AG08396 (cell line): ENCODE measurements at places on chromosomes 1 and 21.

DNA sequence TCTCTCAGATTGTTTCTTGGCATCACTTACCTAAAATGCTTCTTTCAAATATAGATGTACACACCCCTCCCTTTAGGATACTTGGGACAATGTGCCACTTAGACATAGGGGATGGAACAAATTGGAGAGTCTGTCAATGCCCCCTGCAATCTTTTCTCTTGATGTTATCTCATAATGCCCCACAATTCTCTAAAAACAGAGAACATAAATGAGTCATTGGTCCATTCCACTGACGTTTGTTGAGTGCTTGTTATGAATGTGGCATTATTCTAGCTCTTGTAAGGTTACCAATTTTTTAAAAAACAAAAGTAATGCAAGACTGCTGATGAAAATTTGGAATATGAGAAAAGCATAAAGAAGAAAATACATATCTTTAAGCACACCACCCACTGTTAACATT is 5.6 kb upstream of the SMIM11 start:
- no peak for DNase-seq

DNA sequence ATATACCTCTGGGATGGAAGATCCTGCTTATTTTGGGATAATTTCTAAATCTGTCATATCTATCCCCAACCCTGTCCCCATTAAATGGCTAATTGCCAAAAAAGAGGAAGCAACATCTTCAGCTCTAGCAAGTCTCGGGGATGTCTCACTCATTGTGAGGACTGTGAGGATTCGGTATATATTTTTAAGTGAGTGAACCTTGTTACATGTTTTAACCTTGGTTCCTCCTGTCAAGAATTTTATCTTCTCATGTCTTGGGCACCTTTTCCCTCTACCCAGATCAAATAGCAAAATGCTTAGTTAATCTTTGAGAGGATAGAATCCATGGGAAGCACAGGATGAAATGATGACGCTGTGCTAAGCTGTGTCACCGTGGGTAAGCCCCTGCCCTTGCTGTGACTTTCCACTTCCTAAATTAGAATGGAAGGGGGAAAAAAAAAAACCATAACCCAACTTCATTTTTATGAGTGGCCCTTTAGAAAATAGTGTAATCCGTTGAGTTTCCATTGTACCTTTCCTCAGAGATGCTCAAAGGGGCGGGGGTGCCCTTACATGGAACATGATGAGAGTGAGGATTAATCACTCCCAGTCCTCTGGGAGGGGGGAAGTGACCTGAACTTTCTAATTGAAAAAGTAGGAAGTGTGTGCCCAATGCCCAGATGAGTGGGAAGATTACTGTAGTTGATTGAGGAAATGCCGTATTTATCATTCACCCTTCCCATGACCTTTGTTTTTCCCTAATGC is 7.6 kb downstream of the ATP1A1 start:
- DNase-seq = no peak

- DNase-seq = no peak
Observed at GRCh38 chr1:149844650-149845255, 54.6 kb upstream of the BOLA1 start.

GRCh38 chr1:18908911-18909771 is 6.8 kb upstream of the ALDH4A1 start:
- DNase-seq = no peak

- DNase-seq = no peak
Observed at GRCh38 chr21:37008724-37009123, 2.2 kb downstream of the RIPPLY3 start.

DNA sequence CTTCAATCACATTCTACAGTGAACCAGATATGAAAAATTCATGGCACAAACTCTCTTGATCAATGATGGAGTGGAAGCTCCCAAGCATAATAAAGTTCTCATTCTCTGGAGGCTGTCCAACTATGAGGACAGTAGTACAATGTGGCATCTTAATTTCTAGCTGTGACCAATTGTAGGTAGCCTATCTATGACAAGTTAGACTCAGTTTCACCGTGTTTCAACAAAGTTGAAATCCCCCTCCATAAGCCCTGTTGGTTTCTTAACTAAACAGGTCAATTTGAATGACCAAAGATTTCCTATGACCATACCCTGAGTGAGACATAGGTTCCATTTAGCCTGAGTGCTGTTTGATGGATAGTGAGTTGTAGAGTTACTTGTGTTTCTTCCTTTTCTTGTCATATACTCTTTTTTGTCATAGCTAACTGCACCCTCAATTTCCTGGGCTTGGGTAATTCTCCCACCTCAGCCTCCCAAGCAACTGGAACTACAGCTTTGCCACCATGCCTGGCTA is 11.8 kb downstream of the PATJ start:
- DNase-seq = no peak
